ENCODE measurements at places on chromosomes 1 and 21.

- DNase-seq, result peak; percentile 97
These were observed 243.2 kb upstream of the RAB4A start for GRCh38 chr1:229027622-229028182.

DNA sequence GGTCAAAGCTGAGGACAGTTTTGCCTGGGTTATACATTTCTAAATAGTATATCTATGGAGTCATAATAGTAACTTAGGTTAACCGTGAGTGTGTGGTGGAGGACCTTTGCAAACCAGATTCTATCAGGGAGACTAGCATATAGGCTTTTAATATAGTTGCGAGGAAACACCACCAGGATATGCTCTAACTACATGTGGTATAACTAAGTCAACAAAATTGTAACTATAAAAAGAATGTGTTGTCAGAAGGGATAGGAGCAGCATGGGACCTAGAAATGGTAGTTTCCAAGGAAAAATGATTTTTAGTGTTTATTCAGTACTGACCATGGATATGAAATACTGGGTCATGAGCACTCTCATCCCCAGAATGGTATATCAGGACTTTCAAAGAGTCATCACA lies 338.1 kb downstream of the TGFB2 start:
- DNase-seq, result no peak

DNA sequence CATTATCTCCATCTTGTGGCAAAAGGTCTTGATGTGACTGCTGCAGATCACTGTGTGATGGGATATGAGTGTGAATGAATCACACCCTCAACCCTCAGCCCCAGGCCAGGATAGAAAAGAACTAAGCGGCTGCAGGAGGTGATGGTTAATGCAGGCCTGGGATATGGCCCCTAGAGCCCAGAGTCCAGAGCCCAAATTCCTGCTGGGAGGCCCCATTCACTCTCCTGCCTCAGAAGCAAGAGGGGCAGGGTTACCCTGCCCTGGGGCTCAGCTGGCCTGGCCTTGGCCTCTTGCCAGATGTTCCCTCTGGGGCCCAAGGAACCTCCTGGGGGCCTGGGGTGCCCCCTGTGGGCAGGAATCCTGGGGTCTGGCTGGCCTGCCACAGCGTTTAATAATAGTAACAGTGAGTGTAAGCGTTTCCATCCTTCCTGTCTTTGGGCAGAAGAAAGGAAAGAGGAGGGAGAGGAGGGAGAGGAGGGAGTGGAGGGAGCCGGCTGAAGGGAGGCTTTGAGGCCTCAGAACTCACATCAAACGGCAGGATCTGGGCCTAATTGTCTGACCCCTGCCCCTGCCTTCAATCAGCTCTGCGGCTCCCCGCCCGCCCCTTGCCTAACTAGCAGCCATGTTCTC lies 26.2 kb downstream of the DMAP1 start:
- DNase-seq, result no peak

GRCh38 chr1:91685994-91686393 lies 185.3 kb downstream of the CDC7 start:
- peak; percentile 45 for DNase-seq

GRCh38 chr1:103333141-103333540 lies 192.4 kb upstream of the RNPC3 start:
- no peak for DNase-seq

- DNase-seq, result no peak
These were observed 12.1 kb downstream of the ARHGEF11 start for GRCh38 chr1:157033357-157033876.

- DNase-seq, result peak; percentile 62
These were observed 71.2 kb downstream of the VWA5B1 start for GRCh38 chr1:20361805-20362381.

- no peak for DNase-seq
These were observed 25.4 kb upstream of the AJAP1 start for GRCh38 chr1:4628992-4629391.

GRCh38 chr1:85734931-85735330 lies 26.7 kb upstream of the ZNHIT6 start:
- DNase-seq, result no peak

DNA sequence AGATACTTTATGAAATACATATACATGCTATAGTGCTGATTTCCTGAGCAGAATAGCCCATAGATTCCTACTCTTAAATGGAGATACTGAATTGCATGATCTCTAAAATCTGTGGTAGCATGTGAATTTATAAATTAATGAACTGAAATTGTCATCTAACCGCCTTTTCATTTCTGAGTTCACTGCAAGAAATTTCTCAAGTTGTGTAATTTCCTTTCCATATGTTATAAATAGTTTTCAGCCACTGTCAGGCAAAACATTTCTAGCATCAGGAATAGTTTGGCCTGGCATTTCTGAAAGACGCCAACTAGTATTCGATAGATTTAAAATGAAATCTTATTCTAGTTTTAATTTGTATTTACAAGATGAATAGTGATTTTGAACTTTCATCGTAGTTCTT lies 310.1 kb downstream of the USH2A start:
- DNase-seq, result no peak

DNA sequence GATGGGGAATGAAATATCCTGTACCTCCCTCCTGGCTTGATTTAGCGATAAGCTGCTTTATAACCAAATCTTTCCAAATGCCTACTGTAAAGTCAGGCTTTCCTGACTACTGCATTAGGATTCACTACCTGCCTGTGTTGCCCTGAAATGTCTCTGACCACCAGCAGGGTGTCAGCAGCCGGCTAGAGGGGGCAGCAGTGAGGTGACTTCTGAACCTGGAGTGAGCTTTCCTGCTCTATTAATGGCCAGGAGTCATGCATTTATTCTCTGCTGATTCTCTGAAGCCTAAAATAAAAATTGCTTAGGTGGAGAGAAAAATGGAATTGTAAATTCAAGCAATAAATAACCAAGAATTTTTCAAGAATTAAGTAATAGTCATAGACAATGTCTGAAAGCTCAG lies 2.5 kb downstream of the BACE2 start:
- DNase-seq, result peak; percentile 71

DNA sequence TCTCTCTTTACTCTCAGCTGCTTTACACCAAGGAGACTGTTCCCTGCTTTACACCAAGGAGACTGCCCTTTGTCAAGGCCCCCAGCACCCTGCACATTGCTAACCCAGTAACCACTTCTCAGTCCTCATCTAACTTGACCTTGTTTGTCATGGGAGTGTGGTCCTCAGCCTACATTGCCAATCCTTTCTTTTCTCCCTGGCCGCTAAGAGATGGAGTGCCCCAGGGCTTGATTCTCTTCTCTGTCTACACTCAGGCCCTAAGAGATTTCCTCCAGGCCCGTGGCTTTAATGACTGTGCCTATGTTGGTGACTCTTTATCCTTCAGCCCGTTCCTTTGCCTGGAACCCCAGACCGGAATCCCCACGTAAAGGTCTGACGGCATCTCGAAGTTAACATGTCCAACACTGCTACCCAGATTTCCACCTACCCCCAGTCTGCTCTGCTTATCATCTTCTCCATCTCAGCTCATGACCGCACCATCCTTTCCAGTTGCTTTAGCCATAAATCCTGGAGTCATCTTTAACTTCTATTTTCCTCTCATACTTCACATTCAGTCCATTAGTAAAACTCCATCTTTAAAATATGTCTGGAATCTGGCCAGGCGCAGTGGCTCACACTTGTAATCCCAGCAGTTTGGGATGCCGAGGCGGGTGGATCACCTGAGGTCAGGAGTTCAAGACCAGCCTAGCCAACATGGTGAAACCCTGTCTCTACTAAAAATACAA lies 9.5 kb upstream of the SEMA4A start:
- DNase-seq, result peak; percentile 17

- DNase-seq, result no peak
These were observed 9.4 kb upstream of the FAM76A start for GRCh38 chr1:27716262-27716895.

DNA sequence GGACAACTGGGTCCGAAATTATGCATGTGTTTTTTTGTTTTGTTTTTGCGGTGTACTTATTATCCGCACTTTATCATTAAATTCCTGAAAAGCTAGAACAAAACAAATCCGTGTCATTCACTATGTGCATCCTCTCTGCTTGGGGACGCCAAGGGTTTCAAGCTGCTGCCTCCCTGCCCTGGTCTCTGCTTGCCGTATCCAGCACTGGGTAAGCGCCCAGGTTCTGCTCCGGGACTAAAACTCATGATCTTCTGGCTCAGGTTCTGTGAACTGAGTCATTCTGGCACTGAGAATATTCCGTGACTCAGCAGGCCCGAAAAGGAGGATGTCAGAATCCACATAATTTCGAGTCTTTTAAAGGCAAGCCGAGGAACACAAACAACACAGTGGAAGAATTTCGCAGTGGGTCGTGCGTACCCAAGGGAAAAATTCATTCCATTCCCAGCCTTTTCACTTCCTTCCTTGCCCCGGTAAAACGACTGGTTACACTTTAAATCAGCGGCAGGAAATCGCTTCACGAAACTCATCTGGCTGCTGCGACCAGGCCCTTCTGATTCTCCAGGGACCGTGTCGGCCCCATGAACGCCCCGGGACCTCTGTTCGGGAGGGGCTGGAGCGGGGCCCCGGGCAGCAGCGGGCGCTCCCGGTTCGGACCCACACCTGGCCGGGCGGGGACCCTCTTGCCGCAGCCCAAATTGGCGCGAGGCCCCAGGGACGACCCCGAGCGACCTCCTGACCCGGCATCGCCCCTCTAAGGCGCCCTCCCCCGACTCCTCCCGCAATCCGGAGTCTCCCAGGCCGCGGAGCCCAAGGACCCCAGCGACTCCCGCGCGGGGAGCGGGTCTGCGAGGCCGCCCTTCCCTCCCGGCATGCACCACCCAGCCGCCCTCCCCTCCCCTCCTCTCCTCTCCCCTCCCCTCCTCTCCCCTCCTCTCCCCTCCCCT lies 746 bp upstream of the LAMC1 start:
- DNase-seq, result peak; percentile 99

GRCh38 chr1:201444792-201445191 lies 23.3 kb upstream of the TNNI1 start:
- DNase-seq, result no peak

GRCh38 chr1:24609949-24610517 lies 33.1 kb upstream of the SRRM1 start:
- DNase-seq, result no peak

DNA sequence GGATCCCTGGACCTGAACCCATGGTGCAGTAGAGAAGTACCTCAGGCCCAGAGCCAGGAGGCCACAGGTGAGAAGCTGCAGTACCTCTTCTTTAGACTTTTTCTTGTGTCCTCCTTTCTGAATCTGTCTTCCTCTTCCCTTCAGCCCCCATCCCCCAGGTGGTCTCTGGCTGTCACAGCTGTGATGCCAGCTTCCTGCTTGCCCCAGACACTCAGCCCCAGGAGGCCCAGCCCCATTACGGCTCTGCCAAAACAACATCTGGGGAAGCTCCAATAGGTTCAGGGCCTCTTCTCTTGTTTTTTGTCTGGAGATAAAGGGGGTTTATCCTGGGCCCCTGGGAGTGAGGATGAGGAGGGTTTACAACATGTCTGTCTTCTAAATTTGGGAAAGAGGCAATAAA lies 9.5 kb upstream of the BTG2 start:
- DNase-seq, result no peak

DNA sequence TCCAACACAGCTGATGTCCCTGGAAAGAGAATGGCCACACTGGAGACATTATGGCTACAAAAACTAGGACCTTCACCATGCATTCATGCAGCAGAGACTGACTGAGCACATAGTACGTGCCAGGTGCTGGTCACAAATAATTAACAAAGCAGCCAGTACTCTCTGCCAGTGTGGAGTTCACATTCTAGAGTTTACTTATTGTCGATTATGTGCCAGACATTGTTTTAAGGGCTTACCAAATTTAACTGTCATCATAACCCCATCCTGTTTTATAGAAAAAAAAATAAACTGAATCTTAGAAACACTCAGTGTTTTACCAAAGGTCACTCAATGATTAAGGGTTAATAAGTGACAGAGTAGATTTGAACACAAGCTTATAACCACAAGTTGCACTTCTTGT lies 143.3 kb downstream of the RRAGC start:
- DNase-seq, result no peak

- DNase-seq, result no peak
These were observed 150.1 kb downstream of the PIK3R3 start for GRCh38 chr1:45982359-45982758.

GRCh38 chr1:14724246-14724645 lies 125.8 kb downstream of the KAZN start:
- no peak for DNase-seq

- no peak for DNase-seq
These were observed 4.1 kb downstream of the NRIP1 start for GRCh38 chr21:15060543-15061175.

GRCh38 chr1:18569811-18570545 lies 60.7 kb upstream of the PAX7 start:
- DNase-seq, result no peak
